ENCODE measurements at places on chromosomes 3 and 15.

- DNase-seq = peak; percentile 70
Observed at GRCh38 chr15:58396181-58396580, 35.6 kb upstream of the LIPC start.

DNA sequence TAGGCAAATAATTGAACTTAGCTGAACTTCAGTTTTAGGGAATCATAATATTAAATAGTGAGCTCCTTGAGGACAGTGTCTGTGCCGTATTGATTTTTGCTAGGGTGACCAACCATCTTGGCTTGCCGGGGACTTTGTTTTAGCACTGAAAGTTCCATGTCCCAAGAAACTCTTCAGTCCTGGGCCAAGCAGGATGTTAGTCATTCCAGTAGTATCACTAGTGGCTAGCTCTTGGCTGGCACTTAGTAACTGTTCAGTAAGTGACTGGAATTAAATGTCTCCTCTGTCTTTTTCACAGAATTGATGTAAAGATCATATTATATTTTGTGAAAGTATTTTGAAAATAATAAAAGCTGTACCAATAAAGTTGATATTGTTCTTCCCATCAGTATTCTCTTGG lies 42.3 kb downstream of the RSRC1 start:
- DNase-seq = peak; percentile 66

DNA sequence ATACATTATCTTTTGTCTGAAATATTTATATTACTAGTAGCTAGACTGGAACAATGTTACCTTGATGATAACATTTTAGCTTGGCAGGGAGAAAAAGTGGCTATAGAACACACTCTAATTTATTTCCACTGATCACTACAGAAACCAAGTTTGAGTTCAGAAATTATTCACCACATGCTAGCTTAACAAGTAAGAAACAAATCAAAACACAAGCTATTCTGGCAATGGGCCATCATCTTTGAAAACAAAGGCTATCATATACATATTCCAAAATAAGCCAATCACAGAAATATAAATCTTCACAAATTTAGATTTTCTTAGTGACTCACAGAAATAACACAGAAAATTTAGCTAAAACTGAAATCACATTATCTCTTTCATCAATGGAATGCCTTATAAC lies 17.1 kb downstream of the AQR start:
- DNase-seq = no peak

DNA sequence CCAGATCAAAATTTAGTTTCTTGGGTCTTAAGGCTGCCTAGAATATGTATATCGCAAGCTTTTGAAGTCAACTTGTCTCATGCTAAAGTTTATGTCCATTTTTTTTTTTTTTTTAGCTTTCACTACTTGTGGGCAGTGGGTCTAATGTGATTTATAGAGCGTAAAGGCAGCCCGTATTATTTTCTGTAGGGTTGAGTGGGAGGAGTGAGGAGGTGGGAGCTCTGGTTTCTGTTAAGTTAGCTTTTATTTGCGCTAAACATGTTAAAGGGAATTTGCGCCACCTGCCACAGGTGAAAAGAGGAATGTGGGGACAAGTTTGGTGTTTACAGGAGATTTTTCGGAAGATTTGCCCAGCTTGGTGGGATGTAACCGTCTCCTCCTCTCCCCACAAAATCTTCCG lies 234.2 kb downstream of the IL20RB start:
- no peak for DNase-seq

GRCh38 chr3:99499235-99500158 lies 138.9 kb upstream of the COL8A1 start:
- DNase-seq = peak; percentile 56

DNA sequence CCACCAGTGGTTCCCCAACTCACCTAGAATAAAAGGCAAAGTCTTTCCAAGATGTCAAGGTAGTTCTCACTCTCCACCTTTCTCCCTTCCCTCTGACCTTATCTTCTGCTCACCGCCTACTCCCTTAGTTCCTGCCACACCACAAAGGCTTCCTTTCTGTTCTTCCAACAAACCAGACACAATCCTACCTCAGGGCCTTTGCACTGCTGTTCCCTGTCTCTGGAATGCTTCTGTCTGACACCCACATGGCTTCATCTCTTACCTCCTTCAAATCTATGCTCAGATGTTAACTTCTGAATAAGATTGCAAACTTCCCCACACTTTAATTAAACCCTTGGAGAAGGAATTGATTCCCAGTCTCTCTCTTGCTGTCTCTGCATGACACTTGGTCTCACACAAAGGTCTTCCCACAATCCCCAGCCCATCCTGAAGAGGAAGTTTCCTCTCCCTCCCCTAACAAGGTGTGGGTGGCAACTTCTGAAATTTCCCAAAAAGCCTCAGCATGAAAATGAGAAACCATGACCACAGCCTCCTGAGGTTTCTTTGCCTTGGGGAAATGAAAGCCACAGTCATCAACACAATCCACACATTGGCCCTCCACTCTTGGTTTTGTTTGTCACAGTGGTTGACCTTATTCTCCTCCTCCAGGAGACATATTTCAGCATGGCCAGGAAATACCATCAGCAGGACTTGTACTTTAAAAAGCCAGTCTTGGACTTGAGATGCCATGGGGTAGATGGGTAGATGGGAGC lies 3.0 kb upstream of the RYK start:
- DNase-seq = no peak

DNA sequence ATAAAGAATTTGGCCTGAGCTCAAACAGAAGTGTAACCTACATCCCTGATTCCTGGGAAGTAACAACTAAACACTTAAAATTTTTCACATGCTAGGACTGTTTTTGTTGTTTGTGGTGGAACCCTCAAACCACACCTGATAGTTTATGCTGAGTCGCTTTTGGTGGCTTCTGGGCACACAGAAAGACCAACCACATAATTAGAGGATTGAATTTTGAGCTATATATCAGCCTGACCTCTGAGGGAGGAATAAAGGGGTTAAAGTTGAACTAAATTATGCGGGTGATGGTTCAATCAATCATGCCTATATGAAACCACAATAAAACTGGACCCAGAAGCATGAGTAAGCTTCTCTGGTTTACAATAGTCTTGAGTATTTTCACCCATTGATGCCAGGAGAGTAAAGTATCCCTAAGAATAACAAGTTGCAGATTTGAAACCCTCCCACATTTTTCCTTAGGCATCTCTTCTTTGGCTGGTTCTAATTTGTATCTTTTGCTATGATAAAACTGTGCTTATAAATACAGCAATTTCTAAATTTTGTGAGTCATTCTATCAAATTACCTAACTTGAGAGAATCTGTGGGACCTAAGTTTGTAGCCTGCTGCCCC lies 1304.5 kb upstream of the GBE1 start:
- DNase-seq = no peak

DNA sequence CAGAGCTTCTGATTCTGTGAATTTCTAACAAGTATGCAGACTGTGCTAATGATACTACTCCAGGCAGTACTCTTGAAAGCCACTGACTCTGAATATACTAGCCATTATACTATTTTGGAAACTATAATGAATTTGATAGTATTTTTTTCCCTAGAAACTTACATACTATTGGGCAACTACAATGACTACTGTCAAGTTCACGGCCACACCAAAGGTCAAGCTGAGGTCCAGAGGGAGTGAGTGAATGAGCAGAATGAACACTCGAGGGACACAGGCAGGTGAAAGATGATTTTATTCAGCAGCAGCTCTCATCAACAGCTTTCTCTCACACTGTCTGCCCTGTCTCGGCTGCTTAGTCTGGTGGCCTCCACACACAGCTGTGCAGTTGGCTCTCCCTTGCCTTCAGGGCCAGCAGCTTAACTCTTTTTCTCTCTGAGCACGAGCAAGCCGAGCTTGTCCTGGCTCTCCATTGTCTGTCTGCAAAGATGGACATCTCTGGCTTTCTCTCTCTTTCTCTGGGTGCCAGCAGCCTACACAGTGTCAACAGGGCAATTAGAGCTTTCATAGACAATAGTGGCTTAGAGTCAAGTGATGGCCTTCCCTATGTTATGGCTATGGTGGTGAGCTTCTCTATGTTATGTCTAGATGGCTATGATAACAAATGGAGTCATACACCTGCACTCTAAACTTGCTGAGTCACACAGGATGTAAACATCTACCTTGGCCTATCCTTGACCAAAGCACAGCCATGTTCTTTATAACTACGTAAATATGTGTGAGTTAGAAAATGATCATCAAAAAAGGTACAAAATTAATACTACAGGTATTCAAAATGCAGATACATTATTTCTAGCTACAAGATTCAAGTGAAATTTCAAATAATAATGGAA lies 362.4 kb downstream of the CGGBP1 start:
- no peak for DNase-seq

DNA sequence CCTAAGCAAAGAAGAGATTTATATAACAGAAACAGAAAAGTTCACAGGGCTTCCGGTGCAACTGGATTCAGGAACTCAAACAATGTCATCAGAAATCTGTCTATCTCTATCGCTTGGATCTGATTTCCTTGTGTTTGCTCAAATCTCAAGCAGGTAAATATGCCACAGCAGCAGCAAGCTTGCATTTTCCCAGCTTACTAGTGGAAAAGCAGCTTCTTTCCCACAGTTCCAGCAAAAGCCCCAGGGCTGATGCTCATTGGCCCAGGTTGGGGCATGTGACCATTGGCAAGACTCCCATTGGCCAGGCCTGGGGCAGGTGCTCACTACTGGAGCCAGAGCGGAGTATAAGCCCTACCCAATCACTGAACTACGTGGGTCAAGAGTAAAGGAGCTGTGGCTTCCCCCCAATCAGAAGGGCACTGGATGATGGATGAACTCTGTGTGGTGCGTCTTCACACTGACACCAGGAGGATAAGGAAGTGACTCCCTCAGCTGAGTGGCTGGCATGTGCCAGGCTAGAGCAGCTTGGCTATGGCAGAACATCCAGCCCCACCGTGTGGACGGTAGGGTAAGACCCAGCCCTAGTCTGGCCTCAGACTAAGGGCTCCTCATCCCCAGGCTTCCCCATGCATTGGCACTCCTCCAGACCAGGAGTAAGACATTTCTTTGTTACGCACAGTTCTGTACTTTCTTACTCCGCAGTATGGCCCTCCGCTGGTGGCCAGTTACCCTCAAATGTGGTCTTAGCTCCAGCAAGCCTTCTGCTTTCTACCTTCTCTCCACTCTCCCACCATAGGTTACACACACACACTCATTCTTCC lies 13.1 kb upstream of the VIPR1 start:
- no peak for DNase-seq

DNA sequence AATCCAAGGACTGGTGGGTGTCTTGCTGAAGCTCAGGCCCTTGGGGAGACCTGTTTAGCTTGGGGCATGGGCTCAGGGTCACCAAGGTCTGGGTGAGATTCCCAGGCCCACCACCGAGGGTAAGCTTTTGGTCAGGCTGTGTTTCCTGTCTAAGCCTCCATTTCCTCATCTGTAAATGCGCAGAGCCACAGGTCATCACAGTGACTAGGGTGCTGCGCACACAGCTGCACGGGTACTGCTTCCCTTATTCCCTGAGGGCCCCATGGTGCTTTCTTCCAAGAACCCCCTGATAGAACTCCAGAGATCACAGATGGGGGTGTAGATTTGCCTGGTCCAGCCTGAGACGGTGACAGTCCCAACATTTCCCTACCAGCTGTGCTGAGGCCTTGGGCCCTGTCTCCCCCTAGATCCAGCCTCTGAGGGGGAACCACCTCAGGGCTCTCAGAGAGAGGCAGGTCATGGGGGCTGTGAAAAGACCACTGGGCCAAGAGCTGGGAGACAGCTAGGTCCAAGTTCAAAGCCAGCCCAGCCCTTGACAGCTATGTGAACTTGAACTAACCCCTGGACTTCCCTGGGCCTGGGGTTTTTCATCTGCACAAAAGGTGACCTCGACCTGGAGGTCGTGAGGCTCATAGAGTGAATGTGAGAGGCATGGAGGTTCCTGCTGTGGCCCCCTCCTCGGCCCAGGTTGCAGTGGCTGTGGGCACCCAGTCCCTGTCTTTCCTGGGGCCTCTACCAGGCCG lies 60.7 kb downstream of the SEMA3G start:
- no peak for DNase-seq

- no peak for DNase-seq
Observed at GRCh38 chr3:152656972-152657355, 178.0 kb upstream of the P2RY1 start.

DNA sequence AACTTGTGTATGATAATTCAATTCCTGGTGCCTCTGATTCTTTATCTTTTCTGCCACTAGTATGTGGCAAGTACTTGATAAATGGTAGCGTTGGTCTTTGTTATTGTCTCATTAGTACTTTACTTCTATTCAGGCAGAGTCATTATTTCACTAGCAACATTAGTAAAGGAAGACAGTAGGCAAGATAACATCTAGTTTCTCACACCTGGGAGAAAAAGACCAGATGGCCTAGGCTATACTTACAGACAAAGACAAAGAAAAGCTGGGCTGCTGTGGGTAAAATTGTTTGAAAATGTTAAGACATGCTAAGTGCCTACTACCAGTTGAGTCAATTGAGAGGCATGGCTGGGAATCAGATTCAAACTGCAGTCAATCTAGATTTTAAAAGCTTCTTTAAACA lies 198.7 kb upstream of the CMC1 start:
- no peak for DNase-seq

- DNase-seq = no peak
Observed at GRCh38 chr3:160162440-160162839, 62.8 kb upstream of the C3orf80 start.

- peak; percentile 40 for DNase-seq
Observed at GRCh38 chr3:172177046-172177445, 137.7 kb downstream of the FNDC3B start.

Data from AG08395 (cell line).